Adrenal gland (tissue), 19 donors: ENCODE measurements at places on chromosomes 12 and 14.

- no peaks in the 10 kb centered on the region for H3K36me3 ChIP-seq
- no peak for DNase-seq
- no peak overlapping the region for H3K27ac ChIP-seq
- H3K4me3 ChIP-seq = no peak overlapping the region
- no peaks in the 10 kb centered on the region for H3K4me1 ChIP-seq
- no peaks in the 10 kb centered on the region for H3K27me3 ChIP-seq
Measured at GRCh38 chr14:70032016-70032415, 152.8 kb downstream of the SMOC1 start.

DNA sequence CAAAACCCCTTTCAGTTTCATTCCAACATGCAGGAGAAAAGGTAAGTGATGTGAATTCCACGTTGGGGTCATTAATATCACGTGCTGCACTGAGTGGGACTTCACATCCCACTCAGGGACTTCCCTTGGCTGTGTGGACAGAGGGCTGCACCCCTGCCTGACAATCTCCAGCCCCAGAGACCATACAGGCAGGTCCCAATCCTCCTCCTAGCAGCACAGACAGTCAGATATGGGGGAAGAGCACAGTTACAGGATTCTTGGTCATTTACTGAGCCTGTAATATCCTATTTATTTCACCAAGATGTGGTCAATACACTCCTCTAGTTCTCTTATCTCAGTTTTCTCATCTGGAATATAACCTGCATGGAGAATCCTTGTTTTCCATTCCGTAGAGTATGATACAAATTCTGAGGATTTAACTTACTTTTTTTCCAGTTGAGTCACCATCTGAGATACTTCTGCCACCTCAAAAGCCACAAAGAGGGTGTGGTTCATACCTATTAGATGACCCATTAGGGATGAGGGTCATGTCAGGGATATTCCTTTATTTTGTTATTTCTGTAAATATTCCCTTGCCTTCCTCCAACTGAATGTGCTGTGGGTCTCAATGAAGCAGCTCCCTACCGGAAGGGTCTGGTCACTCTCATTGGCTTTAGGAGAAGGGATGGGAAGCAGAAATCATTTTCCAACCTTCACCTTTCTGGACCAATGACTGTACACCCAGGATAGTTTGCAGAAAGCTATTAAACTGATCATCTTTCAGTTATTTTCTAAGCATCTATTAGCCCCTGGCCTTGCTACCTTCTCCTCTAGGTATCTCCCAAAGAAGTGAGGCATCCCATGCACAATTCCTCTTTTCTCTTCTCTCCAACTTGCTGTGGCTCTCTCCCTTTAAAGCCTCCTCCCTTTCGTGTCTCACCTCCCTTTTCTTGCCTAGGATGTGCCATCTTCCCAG is 43.0 kb upstream of the NTF3 start:
- DNase-seq = no peak
- H3K27ac ChIP-seq = no peak overlapping the region
- no peaks in the 10 kb centered on the region for H3K27me3 ChIP-seq
- H3K4me3 ChIP-seq = no peak overlapping the region
- no peaks in the 10 kb centered on the region for H3K4me1 ChIP-seq
- no peaks in the 10 kb centered on the region for H3K36me3 ChIP-seq

GRCh38 chr12:69545081-69545480 is 40.2 kb upstream of the CCT2 start:
- no peak overlapping the region for H3K27ac ChIP-seq
- no peaks in the 10 kb centered on the region for H3K27me3 ChIP-seq
- no peak overlapping the region for H3K4me3 ChIP-seq
- no peaks in the 10 kb centered on the region for H3K36me3 ChIP-seq

GRCh38 chr14:104556256-104557021 is 23.1 kb upstream of the C14orf180 start:
- H3K36me3 ChIP-seq = no peaks in the 10 kb centered on the region
- no peak overlapping the region for H3K27ac ChIP-seq
- no peak overlapping the region for H3K4me3 ChIP-seq
- no peaks in the 10 kb centered on the region for H3K27me3 ChIP-seq
- DNase-seq = no peak

DNA sequence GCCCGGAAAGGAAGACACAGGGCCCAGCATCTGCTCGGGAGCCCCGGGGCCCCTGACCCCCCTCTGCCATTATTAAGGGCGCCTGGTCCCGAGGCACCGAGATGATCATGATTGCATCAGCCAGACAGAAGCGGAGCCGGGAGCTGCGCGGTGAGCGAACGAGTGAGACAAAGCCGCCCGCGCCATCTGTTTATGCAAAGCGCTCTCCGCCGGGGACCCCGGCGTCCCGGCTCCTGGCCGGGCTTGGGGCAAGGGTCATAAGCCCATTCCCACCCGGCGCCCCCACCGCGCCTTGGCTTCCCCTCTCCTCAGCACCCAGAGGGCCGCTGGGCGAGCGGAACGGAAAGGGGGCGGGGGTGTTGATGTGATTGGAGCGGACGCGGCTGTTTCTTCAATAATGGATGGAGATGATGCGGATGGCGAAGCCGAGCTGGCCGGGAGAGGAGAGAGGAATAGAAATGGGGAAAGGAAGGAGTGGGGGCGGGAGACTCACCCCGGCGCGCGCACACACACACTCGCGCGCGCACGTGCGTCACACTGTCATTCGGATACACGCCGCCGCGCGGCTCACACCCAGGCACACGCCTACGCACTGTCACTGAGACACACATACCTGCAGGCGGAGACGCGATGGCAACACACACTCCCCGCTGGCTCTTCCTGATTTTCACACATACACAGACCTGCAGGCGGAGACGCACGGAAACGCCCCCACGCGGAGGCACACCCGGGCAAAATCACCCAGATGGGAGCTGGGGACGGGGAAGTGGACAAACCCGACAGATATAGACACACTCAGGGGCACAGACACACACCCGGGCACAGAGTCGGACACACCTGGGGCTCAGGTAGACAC is 10.7 kb downstream of the STAC3 start:
- no peak for DNase-seq
- H3K36me3 ChIP-seq = no peaks in the 10 kb centered on the region
- H3K4me1 ChIP-seq = peaks cover 51% of the 10 kb centered on the region

GRCh38 chr12:124616394-124617221 is 49.2 kb upstream of the NCOR2 start:
- no peaks in the 10 kb centered on the region for H3K36me3 ChIP-seq
- no peak overlapping the region for H3K4me3 ChIP-seq
- no peak for DNase-seq
- H3K27me3 ChIP-seq = no peaks in the 10 kb centered on the region

DNA sequence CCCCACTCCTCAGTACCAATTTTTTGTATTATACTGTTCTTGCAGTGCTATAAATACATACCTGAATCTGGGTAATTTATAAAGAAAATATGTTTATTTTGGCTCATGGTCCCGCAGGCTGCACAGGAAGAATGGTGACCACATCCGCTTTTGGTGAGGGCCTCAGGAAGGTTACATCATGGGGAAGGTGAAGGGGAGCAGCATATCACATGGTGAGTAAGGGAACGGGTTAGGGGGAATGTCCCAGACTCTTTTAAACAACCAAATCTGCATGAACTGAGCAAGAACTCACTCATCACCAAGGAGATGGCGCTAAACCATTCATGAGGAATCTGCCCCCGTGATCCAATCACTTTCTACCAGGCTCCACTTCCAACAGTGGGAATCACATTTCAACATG is 40.0 kb downstream of the OSBPL8 start:
- H3K27me3 ChIP-seq = no peaks in the 10 kb centered on the region
- no peak for DNase-seq
- H3K36me3 ChIP-seq = no peaks in the 10 kb centered on the region
- no peak overlapping the region for H3K4me3 ChIP-seq
- no peak overlapping the region for H3K27ac ChIP-seq
